Ureter (tissue), 1 donor: ENCODE measurements at places on chromosomes 1 and 21.
A peak's percentile ranks its signal among the peaks of the same experiment; 100 is the strongest.

DNA sequence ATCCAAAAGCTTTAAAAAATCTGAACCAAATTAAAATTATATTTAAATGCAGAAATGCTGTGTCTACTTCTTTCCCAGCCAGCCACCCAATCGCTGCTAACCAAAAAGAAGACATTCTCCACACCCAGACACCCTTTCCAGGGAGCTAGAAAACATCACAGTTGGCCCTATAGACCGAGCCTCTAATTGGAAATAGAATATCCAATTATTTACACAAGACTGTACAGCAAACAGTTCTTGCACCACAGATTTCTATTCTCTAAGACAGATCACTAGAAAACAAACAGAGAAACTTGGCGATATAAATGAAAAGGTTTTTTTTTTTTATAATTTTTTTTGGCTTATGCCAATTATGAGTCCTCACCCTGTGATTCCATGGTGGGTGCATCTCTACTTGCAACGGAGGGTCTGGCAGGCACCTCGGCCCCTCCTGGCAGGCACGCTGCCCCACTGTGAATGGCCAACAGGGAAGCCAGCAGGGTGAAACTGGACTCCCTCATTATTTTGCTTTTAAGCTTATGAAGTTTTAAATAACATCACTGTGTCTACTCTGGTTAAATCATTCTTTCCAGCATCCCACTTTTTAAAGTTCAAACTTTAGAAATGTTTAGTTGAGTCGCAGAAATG, 29.2 kb downstream of the BCAR3 start:
- no peak for DNase-seq

- no peak for DNase-seq
Measured at GRCh38 chr1:90417126-90417525, 300.0 kb downstream of the BARHL2 start.

DNA sequence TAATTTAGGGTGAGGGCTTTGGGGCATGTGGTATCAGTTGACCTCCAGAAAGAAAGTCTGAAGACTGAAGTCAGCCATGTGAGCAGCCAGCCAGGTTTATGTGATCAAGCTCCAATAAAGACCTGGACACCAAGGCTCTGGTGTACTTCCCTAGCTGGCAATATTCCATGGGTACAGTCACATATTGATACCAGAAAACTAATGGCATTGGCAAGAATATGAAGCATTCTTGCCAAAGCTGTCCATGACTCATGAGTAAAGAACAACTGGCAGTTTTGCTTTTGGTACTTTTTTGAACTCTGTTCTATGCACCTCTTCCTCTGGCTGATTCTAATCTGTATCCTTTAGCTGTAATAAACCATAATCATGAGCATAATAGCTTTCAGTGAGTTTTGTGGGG, 415.3 kb upstream of the CAMK1G start:
- DNase-seq = no peak

GRCh38 chr1:28976248-28976647, 61.9 kb downstream of the EPB41 start:
- no peak for DNase-seq

GRCh38 chr1:196059210-196059609, 549.0 kb downstream of the KCNT2 start:
- DNase-seq = no peak

DNA sequence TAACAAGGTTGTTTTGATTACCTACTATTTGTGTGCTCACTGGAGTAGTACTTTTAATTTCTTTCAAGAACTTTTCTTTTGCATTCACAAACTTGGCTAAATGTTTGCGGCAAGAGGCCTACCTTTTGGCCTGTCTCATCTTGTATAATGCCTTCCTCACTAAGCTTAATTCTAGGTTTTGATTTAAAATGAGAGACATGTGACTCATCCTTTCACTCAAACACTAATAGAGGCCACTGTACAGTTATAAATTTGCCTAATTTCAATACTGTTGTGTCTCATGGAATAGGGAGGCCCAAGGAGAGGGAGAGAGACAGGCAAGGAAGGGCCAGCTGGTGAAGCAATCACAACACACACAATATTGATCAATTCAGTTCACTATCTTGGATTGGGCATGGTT, 66.1 kb downstream of the ZNF644 start:
- DNase-seq = no peak

- no peak for DNase-seq
Measured at GRCh38 chr1:26259005-26259404, 20.9 kb upstream of the SH3BGRL3 start.

DNA sequence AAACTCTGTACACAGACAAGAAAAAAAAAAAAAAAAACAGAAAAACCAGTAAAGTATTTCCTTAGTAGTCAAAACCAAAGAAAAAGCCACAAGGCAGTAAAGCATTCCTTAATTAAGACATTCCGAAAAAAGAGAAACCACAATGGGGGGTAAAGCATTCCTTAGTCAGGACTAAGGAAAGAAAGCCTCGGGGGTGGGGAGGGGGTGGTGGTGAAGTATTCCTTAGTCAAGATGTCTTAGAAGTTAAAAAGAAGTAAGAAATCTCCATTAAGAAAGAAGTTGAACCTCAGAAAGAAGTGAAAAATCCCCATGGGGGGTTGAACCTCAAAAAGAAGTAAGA, 28.2 kb upstream of the FMO1 start:
- DNase-seq = no peak

- DNase-seq = no peak
Measured at GRCh38 chr1:43912607-43913006, 21.0 kb upstream of the ARTN start.

- no peak for DNase-seq
Measured at GRCh38 chr1:3103967-3104677, 35.1 kb downstream of the PRDM16 start.

DNA sequence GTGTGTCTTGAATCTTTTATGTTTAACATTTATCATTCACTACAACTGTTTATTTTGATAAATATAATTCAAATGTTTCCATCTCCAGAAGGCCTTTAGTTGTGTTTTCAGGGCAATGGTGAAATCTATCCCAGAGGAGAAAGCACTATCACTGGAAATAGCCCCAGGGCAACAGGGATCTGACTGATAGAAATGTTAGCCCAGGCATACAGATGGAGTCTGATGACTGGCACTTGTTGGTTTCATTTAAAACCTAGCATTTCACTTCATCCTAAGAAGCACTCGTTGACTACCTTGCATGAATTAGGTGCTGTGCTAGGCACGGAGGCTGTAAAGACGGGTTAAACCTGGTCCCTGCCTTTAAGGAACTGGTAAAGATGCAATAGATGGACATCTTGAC, 103.1 kb downstream of the C1orf21 start:
- DNase-seq = no peak

DNA sequence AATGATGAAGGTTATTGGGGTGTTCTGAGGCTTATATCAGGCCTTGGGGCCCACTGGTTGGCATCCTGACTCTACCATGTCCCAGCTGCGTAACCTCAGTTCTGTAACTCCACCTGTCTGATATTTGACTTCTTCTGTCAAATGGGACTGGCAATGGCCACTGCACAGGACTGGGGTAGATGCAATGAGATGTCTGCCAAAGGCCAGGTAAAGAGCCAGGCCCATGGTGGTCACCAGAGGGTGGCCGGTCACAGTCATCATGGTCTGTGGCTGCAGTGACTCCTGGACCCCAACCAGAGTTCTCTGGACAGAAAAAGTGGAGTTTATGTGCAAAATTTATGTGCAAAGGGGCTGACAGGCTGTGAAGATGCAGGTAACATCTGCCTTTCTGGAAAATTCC, 173.3 kb downstream of the PTPRU start:
- no peak for DNase-seq

DNA sequence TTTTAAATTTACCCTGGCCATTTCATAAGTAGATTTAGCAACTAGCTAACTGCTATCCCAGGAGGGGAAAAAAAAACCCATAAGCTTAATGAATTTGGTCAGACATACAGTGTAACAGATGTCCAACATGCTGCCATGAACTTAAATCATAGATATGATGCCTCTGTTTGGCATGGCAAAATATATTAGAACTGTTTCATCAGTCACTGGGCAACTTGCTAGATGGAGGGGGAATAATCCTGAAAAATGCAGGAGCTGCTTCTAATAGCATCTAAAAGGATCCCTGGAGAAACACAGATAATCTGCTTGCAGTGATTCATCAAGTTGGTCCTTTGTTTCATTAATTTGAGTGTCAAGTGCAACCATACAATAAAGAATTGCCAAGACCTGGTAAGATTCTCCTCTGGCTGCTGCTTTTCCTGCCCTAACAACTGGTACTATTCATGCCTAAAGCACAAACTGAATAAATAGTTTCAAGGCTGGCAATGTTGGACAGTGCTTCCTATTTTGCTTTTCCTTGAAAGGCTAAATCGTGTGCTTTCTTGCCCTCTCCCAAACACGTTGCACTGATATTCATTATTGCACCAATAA, 1.5 kb upstream of the ST6GALNAC5 start:
- DNase-seq = no peak

GRCh38 chr1:17579951-17580939, 40.7 kb downstream of the ARHGEF10L start:
- DNase-seq = no peak

- peak; percentile 62 for DNase-seq
Measured at GRCh38 chr1:156848461-156849150, 10.3 kb downstream of the INSRR start.

- DNase-seq = no peak
Measured at GRCh38 chr1:154445040-154445472, 39.9 kb downstream of the IL6R start.

- DNase-seq = no peak
Measured at GRCh38 chr1:178283409-178283808, 189.5 kb downstream of the RASAL2 start.

- no peak for DNase-seq
Measured at GRCh38 chr1:245285168-245285567, 130.4 kb downstream of the KIF26B start.

- no peak for DNase-seq
Measured at GRCh38 chr1:16152481-16153087, 3.3 kb downstream of the EPHA2 start.
